ENCODE measurements at places on chromosomes 4 and X.

DNA sequence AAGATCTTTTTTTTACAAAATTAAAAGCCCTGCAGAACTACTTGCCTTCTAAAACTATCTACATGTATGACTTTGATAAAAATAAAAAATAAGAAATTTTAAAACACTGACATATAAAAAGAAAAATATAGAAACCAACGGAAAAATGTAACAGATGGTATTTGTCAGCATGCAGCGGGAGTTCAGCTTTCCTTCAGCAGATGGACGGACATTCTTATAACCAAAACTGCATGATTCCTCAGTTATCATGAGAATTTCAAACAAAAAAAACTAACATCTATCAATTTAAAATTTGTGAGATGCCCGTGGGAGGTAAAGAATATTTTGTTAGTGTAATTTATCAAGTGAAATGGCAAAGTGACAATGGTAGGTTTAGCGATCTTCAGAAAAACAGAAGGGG, 23.2 kb downstream of the RWDD4 start:
- no peak for DNase-seq

DNA sequence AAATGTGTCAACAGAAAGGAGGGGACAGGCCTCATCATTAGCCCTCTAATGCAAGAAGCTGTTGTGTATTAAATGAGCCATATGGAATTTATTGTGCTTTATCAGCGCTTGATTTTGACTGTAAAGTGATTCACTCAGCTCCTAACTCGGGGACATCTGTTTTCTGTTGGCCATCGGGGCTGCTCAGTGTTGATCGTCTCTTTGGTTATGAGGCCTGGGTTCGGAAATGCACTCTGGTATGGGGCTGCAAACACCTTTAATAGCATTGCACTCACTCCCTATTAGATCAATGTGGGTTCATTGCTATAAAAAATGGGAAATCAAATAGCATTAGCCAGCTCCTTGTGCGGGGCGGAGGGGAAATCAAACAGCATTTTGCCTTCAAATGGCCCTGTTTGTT, 6.4 kb downstream of the ARX start:
- no peak for DNase-seq

GRCh38 chr4:174340714-174341113, 57.0 kb downstream of the CEP44 start:
- no peak for DNase-seq

DNA sequence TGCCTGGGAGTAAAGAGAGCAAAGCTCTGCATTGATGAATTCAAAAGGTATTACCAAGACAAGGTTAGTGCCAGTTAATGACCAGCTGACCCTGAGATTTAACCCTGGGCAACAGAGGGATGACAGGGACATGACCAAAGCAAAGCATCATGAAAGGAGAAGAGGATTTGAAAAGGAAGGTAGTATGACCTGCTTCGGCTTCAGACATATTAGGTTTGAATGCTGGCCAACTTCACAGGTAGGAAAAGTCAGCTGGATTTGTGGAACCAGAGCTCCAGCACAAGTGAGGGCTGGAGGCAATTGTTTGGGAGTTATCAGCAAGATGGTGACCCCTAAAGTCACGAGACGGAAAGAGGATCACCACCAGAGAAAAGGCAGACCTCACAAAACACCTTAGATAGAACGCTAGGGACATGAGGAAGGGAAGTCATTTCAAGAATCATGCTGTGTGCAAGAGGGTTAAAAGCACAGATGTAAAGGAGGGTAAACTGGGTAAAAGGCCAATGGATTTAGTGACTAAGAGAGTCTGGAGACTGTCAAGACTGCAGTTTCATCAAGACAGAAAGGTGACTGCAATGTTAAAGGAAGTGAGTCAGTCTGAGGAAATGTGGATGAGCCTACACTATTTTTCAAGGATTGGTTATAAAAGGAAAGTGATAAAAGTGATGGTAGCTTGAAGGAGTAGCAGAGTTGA, 45.6 kb downstream of the SH3RF1 start:
- DNase-seq = no peak

GRCh38 chr4:105246712-105247111, 100.0 kb downstream of the TET2 start:
- no peak for DNase-seq

- DNase-seq = no peak
These were observed 31.2 kb downstream of the TMEM31 start for GRCh38 chrX:103741879-103742278.

GRCh38 chr4:79241846-79242245, 84.0 kb downstream of the NAA11 start:
- no peak for DNase-seq

GRCh38 chrX:124194199-124194598, 138.3 kb upstream of the TEX13D start:
- DNase-seq = no peak

DNA sequence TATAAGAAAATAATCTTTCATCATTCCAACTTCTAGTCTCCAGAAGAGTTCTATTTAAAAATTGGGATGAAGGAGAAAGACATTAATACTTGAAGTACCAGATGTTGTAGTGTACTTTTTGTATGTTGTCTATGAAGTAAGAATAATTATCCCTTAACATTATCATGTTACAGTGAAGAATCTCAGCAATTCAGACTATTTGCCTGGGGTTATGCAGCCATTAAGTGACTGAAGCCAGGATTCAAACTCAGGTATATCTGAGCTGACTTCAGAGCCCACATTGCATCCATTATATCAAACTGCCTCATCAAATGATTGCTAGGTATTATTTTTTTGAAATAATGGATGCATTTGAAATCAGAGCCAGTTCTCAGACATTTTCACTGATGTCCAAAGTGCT, 76.1 kb upstream of the FHDC1 start:
- no peak for DNase-seq

DNA sequence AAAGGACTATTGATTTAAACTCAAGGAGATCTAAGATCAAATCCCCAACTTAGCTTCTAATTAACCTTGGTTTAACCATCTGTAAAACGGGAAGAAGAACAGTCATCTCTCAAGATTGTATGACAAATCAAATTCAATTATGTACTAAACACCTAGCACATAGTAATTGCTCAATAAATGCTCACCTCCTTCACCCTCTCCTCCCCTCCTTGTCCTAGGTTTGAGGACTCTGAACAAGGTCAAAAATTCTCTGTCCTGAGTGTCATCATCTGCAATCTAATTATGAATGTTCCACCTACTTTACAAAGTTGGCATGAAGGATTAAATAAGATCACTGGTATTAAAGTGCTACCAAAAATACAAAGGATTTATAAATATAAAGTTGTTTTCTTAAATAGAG, 320.1 kb upstream of the PPARGC1A start:
- DNase-seq = no peak

GRCh38 chr4:83138946-83139345, 24.4 kb upstream of the PLAC8 start:
- DNase-seq = no peak

- DNase-seq = no peak
These were observed 78.6 kb downstream of the PPP2R2C start for GRCh38 chr4:6393544-6394475.

DNA sequence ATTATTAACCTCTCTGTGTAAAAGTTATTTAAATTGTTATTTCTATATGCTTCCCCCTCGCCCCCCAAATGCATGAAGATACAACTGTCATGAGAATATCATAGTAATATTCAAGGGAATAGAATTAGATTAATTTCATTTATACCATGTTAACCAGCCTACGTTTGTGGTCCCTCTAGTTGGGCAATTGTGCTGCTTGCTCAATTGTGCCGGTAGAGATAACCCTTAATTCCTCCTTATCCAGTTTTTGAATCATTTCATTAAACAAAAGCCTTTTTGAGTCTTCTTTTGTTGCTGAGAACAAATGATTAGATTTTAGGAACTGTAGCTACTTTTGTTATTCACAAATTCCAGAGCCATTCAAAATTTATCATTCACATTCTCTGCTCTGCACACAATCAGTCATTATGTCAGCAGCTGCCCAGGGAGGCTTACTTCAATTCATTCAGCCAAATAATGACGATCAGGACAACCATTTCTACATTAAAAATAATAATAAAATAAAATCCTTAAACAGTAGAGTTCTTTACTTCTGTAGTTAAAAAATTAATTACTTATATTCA, 98.1 kb downstream of the ADGRL3 start:
- no peak for DNase-seq

- DNase-seq = no peak
These were observed 113.2 kb downstream of the STPG2 start for GRCh38 chr4:98030059-98030458.

- DNase-seq = no peak
These were observed 18.7 kb upstream of the ZNF157 start for GRCh38 chrX:47351706-47352105.

DNA sequence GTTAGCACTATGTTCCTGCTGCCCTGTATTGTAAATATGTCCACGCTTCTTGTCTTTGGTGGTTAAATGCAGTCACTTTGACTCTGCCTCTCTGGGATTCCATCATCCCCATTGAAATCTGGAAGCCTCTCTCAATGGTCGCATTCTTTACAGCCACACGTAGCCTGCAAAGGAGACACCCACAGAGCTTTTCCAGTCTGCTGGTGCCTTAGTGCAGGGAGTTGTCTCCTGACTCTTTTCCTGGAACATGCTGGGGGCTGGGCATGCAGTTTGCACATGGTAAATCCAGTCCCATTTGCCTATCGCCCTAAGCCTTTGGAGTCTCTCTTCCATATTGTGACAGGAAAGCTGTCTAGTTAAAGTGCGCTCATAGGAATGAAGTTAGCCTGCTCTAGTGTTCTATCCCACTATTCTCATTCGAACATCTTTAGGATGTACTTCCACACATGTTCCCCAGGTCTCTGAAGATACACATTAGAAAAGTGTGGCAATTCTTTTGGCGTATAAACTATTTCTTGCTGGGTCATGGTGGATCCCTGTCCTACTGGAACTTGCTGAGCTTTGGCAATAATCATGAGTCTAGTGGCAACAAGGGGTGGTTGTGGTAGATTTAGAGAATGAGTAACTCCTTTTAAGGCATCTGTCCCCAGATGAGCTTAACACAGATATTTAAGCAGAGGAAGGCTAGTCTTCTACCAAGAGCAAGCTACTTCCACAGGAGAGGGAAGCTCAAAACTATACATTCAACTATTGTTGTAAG, 33.7 kb downstream of the COQ2 start:
- no peak for DNase-seq

GRCh38 chrX:108090491-108091263, 665 bp downstream of the PSMD10 start:
- DNase-seq = no peak

- DNase-seq = no peak
These were observed 1420.1 kb upstream of the TENM3 start for GRCh38 chr4:180823108-180823507.

GRCh38 chr4:88911246-88912212, 145.5 kb downstream of the FAM13A start:
- no peak for DNase-seq

DNA sequence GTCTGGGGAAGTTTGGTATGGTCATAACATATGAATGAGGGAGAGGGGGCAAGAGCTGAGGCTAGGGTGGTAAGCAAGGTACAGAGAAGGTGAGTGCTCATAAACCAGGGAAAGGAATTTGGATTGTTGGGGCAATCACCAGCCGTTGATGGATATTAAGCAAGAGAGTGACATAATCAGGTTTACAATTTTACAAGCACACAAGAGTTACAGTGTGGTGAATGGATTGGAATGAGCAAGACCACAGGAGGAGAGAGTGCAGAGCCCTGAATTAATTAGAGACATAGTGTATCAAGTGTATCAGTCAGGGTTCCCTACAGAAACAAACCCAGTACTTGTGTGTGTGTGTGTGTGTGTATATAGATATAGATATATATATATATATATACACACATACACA, 18.7 kb upstream of the FMR1NB start:
- DNase-seq = no peak

DNA sequence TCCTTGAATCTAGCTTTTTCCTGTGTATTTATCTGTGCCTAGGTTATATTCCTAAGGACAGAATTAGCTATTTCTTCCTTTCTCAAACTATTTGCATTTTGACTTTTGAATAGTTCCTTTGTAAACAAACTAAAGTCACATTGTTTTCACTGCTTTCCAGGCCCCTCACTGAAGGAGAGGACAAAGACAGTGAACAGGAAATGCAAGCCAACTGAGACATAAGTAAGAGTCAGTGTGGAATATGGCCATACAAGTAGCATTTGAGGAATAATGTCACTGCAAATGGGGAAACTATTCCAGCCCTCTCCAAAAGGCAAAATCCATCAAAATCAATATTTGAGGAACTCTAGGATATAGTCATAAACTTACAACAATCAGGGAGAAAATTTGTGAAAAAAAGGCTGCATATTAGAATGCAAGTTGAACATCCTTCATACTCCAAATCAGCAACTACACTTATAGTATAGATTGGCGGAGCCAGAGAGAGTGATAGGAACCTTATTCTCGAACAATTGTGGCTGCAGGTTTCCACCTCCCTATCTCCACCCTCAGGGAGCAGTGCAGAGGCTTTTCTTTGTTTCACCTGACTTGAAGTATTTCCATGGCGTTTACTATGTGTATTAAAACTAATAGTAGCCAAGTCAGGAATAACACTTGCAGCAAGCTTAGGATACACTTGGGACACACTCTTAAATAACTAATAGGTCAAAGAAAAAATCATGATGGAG, 1110.4 kb upstream of the ADGRL3 start:
- DNase-seq = no peak

DNA sequence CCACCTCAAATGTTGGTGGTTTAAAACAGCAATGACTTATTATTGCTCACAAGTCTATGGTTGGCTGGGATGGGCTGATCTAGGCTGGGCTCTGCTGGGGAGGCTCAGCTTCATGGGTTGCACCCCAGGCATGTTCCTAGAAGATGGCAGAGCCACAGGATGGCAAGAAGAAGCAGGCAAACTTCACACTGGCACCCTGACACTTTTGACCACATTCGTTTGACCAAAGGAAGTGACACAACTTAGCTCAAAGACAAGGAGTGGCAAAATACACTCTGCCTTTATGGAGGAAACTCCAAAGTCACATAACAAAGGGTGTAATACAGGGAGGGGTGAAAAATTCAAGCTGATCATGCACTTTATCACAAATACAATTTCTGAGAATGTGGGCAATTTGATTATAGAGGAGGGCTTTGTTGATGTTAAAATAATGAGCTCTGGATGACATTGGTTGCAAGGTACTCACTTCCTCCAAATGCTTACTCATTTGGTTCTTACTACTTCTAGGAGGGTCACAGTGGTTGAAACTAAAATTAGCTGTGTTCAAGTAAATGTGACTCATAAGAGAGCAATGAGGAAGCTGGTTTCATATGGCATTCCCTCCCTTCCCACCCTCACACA, 249.2 kb upstream of the RPS6KA3 start:
- DNase-seq = peak; percentile 67

- no peak for DNase-seq
These were observed 80.0 kb upstream of the DDX60 start for GRCh38 chr4:168398589-168398988.
